Chondrocyte (in vitro differentiated cells): ENCODE measurements at places on chromosomes 3 and 15. TPM values are rescaled to one million over a fixed set of nuclear protein-coding genes. Genes with fewer than 3 reads are reported as not detected.

GRCh38 chr3:138338811-138339210, 9.2 kb upstream of the NME9 start:
- H3K4me3 ChIP-seq = no peak overlapping the region
- H3K27me3 ChIP-seq = peaks cover 10% of the 10 kb centered on the region
- no peak for DNase-seq
- H3K4me1 ChIP-seq = no peaks in the 10 kb centered on the region
- H3K36me3 ChIP-seq = no peaks in the 10 kb centered on the region

GRCh38 chr3:98564282-98565005, 29.0 kb downstream of the CPOX start:
- no peak for DNase-seq
- no peak overlapping the region for H3K4me3 ChIP-seq
- no peaks in the 10 kb centered on the region for H3K4me1 ChIP-seq
- H3K27ac ChIP-seq = no peak overlapping the region

DNA sequence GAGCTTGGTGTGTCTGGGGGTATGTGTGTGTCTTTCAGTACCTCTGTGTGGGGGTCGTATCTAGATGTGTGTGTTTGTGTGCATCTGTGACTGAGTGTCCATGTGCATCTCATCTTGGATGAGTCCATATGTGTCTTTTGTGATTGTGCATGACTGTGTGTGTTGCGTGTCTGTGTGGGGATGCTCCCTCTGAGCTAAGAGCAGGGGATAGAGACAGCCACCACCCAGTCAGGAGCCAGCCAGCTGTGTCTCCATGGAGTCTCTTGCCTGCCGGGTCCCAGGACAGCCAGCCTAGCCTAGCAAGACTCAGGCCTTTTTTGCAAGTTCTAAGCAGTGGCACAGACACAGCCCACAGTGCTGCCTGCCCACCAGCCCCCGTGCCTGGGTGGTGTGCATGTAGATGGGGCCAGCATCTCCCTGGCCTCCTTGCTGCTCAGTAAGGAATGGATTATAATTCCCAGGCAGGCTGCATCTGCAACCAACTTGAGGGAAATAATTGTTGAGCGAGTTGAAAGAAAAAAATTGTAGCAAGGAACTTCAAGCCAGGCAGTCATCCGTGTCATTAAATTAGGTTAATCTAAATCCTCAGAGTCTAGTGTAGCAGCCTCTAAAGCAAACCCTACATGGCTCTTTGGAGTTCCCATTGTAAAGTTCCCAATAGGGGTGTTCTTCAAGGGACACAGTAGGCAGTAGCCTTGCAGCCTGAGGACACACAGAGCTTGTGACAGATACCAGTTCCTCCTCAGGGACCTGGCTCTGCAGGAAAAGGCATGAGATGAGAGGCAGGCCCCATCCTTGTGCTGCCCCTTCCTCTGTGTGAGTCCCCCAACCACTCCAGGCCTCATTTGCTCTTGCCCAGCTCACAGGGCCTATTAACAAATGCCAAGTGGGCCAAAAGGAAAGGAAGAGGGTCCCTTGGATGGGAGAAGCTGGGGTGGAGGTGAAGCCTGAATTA, 35.9 kb upstream of the MRPS22 start:
- no peaks in the 10 kb centered on the region for H3K27me3 ChIP-seq
- no peaks in the 10 kb centered on the region for H3K36me3 ChIP-seq
- H3K27ac ChIP-seq = no peak overlapping the region

GRCh38 chr3:27607370-27607769, 114.8 kb downstream of the EOMES start:
- peaks cover 27% of the 10 kb centered on the region for H3K4me1 ChIP-seq
- no peak for DNase-seq
- peaks cover under 1% of the 10 kb centered on the region for H3K36me3 ChIP-seq
- H3K27me3 ChIP-seq = no peaks in the 10 kb centered on the region
- no peak overlapping the region for H3K4me3 ChIP-seq

GRCh38 chr3:31942446-31942845, 38.6 kb downstream of the OSBPL10 start:
- no peaks in the 10 kb centered on the region for H3K27me3 ChIP-seq
- H3K4me3 ChIP-seq = no peak overlapping the region
- no peak for DNase-seq

DNA sequence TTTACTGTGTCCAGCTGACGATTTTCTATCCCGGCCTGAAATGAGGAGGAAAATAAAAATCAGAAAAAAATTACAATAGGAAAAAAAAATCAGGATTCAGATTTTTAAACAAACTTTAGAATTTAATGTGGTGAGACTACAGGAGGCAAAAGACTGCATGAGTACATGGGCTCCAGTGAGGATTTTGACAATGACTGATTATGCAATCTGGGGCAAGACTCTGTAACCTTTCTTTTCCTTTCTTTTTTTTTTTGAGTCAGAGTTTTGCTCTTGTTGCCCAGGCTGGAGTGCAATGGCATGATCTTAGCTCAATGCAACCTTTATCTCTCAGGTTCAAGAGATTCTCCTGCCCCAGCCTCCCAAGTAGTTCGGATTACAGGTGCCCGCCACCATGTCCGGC, 29.9 kb downstream of the SPG11 start:
- peaks cover 8% of the 10 kb centered on the region for H3K4me1 ChIP-seq
- H3K36me3 ChIP-seq = peaks cover 25% of the 10 kb centered on the region
- no peak for DNase-seq

GRCh38 chr15:80549654-80550053, 145.5 kb upstream of the ABHD17C start:
- peak overlapping the region; percentile 46 for H3K4me3 ChIP-seq
- peak overlapping the region; percentile 82 for H3K27ac ChIP-seq
- peaks cover 55% of the 10 kb centered on the region for H3K4me1 ChIP-seq

The SCAANT1 gene
- total RNA-seq = not detected in 3 replicates
